Activated CD4-positive, alpha-beta memory T cell treated with anti-CD3 and anti-CD28 coated beads, Interleukin-2, amount 10 ng/mL, durations not matched to agents 7 days and 5 days (primary cell): ENCODE measurements at places on chromosomes 2 and 18. TPM values are rescaled to one million over a fixed set of nuclear protein-coding genes. Genes with fewer than 3 reads are reported as not detected.

GRCh38 chr18:650428-650858, 7.0 kb upstream of the TYMS start:
- H3K4me3 ChIP-seq = peak overlapping the region; percentile 31
- peaks cover 16% of the 10 kb centered on the region for H3K4me1 ChIP-seq
- H3K27ac ChIP-seq = peak overlapping the region; percentile 31

DNA sequence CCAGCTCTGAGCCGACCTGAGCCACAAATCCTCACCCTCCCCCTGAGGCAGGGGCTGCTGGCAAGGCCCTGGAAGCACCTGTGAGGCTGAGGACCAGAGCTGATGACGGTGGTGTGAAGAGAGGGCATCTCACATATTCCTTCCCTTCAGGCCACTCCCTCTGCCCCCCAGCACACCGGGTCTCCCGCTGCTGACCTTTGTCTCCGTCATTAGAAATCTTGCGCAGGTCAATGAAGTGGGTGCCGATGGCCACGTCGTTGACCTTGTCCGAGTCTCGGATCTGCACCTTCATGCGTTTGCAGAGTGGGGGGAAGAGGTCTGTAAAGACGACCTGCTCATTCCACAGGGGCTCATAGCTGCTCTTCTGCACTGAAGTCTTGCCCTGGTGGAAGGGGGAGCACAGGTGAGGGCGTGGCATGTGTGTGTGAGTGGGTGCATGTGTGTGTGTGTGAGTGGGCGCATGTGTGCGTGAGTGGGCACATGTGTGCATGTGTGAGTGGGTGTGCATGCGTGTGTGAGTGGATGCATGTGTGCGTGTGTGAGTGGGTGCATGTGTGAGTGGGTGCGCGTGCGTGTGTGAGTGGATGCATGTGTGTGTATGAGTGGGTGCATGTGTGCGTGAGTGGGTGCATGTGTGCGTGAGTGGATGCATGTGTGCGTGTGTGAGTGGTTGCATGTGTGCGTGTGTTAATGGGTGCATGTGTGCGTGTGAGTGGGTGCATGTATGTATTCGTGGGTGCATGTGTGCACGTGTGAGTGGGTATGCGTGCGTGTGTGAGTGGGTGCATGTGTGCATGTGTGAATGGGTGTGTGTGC, 4.5 kb upstream of the OTOF start:
- H3K27me3 ChIP-seq = peaks cover 5% of the 10 kb centered on the region
- H3K36me3 ChIP-seq = no peaks in the 10 kb centered on the region

GRCh38 chr2:213119061-213119809, 32.2 kb downstream of the IKZF2 start:
- peak overlapping the region; percentile 86 for H3K27ac ChIP-seq
- H3K36me3 ChIP-seq = no peaks in the 10 kb centered on the region
- no peaks in the 10 kb centered on the region for H3K27me3 ChIP-seq
- H3K4me3 ChIP-seq = no peak overlapping the region

Gene PLB1
- 1.1 TPM for total RNA-seq

Gene OR6B2
- not detected for total RNA-seq

Gene DSG4
- not detected for total RNA-seq
